ENCODE measurements at places on chromosomes 3 and 15.

GRCh38 chr3:16477521-16477920 lies 36.0 kb downstream of the RFTN1 start:
- DNase-seq = no peak

- no peak for DNase-seq
Measured at GRCh38 chr3:59940718-59941117, 890.9 kb upstream of the CFAP20DC start.

GRCh38 chr3:138180375-138181029 lies 5.8 kb upstream of the DBR1 start:
- DNase-seq = no peak

GRCh38 chr3:186638259-186638658 lies 1.9 kb upstream of the FETUB start:
- DNase-seq = no peak

- DNase-seq = no peak
Measured at GRCh38 chr3:66532160-66532587, 31.4 kb upstream of the LRIG1 start.

DNA sequence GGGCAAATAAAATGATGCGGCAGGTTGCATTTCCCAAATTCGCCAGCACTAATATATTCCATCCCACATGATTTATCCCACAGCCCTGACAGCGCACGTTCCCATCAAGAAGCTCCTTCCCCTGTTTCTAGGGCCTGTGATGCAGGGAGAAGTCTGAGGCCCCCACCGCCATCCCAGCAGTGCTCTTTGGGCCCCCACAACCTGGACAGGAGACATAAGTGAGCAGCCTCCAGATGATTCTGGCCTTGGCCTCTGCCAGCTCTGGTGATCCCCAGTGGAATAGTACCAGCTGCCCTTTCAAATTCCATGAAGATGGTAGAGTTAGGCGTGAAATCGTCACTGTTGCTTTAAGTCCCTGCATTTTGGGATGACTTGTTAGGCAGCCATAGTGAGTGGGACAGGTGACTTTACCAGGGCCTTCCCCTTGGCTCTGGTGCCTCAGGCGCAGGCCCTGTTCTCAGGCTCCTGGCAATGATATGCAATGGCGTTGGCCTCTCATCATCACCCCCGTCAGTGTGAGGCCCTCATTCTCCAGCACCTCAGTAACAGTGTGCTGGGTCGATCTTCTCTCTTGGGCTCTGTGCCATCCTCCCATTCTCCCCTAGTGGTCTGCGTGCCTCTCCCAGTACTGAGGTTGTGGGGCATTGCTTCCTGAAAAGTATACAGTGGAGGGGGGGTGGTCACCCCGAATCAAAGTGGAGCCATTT lies 263.7 kb downstream of the OCA2 start:
- no peak for DNase-seq

GRCh38 chr3:66483409-66483906 lies 17.4 kb downstream of the LRIG1 start:
- DNase-seq = no peak
